ENCODE measurements at places on chromosomes 2 and 18. TPM values are rescaled to one million over a fixed set of nuclear protein-coding genes. Genes with fewer than 3 reads are reported as not detected.

DNA sequence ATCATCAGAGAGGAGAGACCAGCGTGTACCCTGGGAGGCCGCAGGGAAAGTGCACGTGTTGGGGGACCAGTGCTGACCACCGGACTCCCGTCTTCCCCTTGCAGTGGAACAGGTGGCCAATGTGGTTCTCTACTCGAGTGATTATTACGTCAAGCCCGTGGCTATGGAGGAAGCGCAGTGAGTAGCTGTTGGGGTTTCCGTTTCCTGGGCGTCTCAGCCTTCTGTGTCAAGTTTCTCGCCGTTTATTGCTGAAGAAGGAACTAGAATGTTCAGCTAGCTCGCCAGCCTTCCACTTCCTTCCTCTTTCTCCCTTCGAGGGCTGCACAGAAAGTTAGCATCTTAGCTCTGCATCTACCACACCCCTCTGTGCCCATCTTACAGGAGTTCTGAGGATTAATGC, 22.8 kb upstream of the DGKD start:
- no peak for DNase-seq

Gene PLCD4
- 0.32 TPM for total RNA-seq

- peak; percentile 71 for DNase-seq
Observed at GRCh38 chr2:127067620-127068350, 39.2 kb downstream of the BIN1 start.

DNA sequence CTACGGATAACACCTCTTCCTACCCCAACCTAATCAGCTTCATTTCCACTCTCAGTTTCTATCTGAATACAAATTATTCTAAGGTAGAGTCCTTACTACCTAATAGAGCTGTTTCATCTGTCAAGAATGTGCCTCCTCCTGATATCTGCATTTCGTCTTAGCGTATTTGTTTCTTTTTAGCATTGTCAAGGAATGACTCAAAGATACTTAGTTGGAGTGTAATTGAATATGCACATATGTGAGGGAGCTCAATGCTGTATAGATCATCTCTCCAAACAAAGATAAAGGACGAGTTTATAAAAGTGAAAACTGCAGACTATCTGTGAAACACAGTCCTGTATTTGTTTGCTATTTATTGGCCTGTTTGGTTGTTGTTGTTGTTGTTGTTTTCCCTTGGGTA, 2059.4 kb upstream of the CELF4 start:
- DNase-seq, result no peak

GRCh38 chr18:79870301-79871025, 72.7 kb downstream of the KCNG2 start:
- no peak for DNase-seq

DNA sequence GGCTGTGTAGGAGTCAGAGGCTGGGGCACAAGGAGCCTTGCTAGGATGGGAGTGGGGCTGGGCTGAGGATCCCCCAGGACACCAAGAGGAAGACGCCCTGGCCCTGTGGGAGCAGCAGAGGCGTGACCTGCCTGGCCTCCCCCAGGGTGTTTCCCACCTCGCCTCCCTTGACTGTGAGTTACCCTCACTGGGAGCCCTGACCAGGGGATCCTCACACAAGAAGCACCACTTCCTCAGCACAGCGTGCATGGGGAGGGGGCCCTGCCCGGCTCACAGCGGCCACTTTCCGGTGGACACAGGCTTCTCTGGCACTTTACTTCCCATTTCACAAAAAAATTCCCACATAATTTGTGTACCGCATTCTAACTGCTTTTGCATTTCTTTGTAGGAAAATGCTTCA, 187.7 kb downstream of the EIPR1 start:
- no peak for DNase-seq
